Panc1 (cell line): ENCODE measurements at places on chromosomes 2 and 18. TPM values are rescaled to one million over a fixed set of nuclear protein-coding genes. Genes with fewer than 3 reads are reported as not detected.

DNA sequence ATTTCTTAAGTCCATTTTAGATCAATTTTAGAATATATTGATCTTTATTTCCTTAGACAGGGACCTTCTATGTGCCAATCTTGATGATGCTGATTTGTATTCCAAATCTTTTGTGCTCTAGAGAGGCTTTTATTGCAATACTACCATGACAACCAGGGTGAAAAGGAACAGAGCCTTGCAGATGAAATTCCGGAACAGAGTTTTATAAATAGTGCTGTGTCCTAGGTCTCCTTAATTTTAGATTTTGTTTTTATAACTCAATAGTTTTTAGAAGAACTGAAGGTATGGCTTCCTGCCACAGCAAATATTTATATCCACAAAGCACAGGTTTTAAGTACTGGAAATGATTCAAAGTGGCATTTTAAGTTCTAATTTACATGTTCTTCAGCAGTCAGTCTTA lies 160.2 kb downstream of the PMAIP1 start:
- no peak for DNase-seq

DNA sequence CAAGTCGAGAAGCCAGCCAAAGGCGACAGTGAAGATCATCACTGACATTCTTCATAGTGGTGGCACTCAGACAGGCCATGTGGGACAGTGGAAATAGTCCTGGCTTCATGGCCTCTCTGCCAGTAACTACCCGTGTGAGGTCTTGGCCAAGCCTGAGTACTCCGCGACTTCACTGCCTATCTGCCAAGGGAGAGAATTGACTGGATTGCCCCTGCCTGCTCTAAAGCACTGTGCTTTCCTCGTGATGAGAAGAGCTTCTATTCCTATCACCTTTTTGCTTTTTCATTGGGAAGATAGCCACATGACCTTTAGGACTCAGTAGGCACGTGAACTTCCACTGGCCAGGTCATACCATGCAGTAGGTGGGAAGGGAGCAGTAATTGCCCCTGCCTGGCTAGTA lies 239.3 kb downstream of the HAUS1 start:
- DNase-seq: no peak

DNA sequence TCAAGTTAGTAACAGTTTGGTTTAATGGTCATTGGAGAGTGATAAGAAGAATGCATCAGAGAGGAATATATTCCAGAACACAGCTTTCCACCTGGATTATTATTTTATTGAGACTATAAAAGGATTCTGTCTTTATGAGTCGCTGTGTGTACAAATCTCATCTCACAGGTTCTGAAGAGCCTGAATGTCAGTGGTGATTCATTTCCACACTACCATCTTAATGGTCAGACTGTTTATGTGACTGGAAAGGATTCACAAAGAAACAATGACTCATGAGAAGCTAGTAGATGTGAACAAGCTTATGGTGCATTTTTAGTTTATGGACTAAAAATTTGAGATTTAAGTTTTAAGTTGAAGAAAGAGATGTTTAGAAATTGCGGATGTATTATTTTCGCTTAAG lies 685.4 kb upstream of the NRXN1 start:
- no peak for DNase-seq

DNA sequence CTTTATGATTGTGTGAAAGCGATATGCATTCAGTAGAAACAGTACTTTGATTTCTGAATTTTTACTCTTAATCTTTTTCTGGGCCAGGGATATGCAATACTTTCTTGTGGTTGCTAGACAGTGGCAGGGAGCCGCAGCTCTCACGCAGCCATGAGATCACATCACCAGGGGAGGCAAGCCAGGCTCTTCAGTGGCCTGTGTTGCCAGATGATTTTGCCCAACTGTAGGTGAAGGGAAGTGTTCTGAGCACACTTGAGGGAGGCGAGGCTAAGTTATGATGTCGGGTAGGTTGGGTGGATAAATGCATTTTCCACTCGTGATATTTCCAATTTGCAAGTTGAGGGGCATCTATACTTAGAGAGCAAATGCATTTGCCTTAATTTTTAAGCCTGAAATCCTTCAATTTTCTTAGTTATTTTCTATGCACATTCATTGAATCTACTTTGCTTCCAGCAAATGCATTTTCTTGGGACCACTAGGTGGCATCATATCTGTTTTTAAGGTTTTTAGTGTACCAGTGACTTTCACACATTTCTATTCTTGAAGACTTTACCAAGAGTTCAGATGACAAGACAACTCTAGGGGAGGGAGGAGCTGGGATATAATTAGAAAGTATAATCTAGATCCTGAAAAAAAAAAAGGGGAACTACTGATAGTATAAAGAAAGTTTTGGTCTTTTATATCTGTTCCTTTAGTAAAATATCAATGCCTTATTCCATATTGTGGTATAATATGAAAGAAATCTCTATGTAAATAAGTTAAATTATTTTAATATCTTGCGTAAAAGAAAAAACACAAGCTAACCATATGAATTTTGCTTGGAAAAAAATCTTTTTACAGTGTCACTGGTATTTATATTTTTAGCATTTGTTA lies 643.3 kb downstream of the SOCS6 start:
- no peak for DNase-seq

DNA sequence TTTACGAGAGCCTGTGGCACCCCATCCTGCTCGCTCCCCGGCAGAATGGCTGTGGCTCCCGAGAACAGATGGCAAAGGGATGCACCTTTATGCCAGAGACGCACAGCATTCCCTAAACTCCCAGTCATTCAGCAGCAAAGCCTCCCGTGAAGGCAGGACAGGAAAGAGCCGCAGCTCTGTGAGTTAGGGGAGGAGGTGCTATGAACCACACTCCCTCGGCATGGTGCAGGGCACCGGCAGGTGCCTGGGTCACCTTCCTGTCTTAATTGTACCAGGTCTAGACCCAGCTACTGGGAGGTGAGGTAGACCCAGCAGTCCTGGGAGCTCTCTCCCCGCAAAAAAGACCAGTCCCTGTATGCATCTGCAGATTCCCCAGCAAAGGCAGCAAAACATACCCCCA lies 149.8 kb downstream of the TWIST2 start:
- DNase-seq: no peak

DNA sequence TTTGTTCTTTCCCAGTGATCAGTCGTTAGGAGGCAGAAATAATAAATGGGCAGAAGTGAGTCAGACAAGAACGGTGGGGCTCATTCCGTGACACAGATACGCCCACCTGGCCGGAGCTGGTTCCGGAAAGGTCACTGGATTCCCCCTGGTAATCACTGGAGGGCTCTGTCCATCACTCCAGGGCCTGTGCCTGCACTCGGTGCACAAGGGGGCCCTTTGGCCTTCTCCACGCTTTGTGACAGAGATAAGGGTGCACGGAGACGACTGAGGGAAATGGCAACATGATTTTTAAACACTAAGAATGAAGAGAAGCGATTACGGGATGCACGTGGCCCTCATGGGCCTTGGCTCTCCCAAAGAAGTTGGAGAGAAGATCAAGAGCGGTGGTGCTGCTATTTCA lies 84.4 kb downstream of the PTGR3 start:
- no peak for DNase-seq

DNA sequence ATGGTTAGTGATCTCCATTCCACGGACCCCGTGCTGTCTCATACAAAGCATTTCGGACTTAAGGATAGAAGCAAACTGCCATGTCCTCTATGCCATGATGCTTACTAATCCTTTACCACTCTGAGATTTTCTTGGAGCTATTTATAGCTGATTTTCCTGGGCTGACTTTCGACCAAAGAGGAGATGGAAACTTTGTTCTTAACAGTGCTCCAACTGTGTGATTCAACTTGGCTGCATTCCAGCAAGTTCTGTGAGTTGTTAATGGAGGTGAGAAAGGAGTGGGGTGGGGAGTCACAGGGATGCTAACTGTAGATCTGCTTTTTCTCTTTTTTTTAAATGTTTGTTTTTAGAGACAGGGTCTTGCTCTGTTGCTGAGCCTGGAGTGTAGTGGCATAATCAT lies 45.5 kb upstream of the MSH2 start:
- no peak for DNase-seq

DNA sequence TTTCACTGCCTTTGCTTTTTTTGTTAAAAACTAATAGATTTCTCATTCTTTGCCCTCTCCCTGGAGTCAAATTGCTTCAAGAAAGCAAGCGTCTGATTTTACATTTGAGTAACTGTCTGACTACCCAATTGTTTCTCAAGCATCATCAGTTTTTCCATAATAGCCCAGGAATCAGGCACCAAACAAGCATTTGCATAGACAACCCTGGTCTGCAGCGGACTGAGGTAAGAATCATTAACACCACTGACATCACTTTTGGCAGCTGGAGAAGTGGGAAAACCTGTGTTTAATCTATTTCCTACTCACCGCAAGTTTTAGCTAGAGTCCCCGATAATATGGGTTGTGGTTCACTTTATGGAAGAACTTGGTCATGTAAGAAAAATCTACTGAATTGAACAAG lies 55.7 kb downstream of the IRS1 start:
- no peak for DNase-seq

Gene REG3A
- total RNA-seq: not detected

Gene FBXO36
- 3.9 TPM for total RNA-seq

Gene CHST9
- total RNA-seq: 0.05 TPM

Gene ALPG
- 65.3 TPM for total RNA-seq
